ENCODE measurements at places on chromosomes 16 and 17. TPM values are rescaled to one million over a fixed set of nuclear protein-coding genes. Genes with fewer than 3 reads are reported as not detected.

Gene TSNAXIP1
- total RNA-seq: 0.95 TPM

Gene G6PC1
- total RNA-seq: not detected

Gene TNP2
- total RNA-seq: not detected

Gene EPOP
- 3.1 TPM for total RNA-seq

Gene HSD3B7
- total RNA-seq: 17.0 TPM

Gene HES7
- not detected for total RNA-seq

All from esophagus squamous epithelium (tissue), 5 donors.